ENCODE measurements at places on chromosomes 1 and 21.
A peak's percentile ranks its signal among the peaks of the same experiment; 100 is the strongest.

DNA sequence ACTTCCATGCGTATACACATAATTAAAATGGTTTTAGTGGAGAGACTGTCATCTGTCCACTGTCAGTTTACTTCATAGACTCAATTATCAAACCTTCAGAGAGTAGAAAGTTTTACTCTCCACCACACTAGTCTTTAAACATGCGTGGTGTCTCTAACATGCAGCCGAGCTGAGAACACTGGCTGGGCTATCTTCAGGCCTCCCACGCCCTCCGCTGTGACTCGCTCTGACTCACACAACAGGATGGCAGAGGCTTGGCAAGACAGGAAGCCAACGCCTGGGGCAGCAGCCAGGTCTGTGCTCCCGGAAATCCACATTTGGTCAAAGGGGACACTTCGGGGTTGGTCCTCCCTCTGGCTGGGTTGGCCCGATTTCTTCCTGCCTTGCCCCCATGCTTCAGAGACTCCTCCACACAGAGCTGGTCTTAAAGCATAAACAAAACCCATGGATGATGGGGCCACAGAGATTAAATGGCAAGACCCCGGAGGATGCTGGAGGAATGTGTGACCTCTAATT, 22.7 kb upstream of the IFNGR2 start:
- DNase-seq: peak; percentile 83

- no peak for DNase-seq
These were observed at the start of gene TDRD5 for GRCh38 chr1:179591592-179592580. Gene TDRD5, plus strand, starts transcription at chr1:179591832. Its CDS starts 784 bp downstream, at chr1:179592616.

GRCh38 chr1:1890506-1891348, at the start of gene GNB1:
Gene GNB1, minus strand, starts transcription at chr1:1891087. Its CDS starts 65,634 bp downstream, at chr1:1825453.
- DNase-seq: peak; percentile 77

- DNase-seq: peak; percentile 52
These were observed 61.7 kb downstream of the FCRL5 start for GRCh38 chr1:157490467-157491165.

DNA sequence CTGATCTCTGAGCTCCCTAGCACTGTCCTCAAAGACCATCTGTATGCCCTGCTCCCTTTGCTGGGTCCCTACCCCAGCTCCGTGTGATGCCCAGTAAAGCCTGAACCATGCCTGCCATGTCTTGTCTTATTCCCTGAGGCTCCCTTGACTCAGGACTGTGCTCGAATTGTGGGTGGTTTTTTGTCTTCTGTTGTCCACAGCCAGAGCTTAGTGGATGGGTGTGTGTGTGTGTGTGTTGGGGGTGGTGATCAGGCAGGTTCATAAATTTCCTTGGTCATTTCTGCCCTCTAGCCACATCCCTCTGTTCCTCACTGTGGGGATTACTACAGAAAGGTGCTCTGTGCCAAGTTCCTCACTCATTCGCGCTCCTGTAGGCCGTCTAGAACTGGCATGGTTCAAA, 5.7 kb downstream of the GSTM5 start:
- DNase-seq: no peak

GRCh38 chr1:176801514-176802020, 338.6 kb downstream of the PAPPA2 start:
- no peak for DNase-seq

GRCh38 chr1:47662068-47662467, 224.2 kb downstream of the FOXD2 start:
- DNase-seq: no peak

- DNase-seq: no peak
These were observed 364.5 kb upstream of the DAB1 start for GRCh38 chr1:57788313-57788712.

DNA sequence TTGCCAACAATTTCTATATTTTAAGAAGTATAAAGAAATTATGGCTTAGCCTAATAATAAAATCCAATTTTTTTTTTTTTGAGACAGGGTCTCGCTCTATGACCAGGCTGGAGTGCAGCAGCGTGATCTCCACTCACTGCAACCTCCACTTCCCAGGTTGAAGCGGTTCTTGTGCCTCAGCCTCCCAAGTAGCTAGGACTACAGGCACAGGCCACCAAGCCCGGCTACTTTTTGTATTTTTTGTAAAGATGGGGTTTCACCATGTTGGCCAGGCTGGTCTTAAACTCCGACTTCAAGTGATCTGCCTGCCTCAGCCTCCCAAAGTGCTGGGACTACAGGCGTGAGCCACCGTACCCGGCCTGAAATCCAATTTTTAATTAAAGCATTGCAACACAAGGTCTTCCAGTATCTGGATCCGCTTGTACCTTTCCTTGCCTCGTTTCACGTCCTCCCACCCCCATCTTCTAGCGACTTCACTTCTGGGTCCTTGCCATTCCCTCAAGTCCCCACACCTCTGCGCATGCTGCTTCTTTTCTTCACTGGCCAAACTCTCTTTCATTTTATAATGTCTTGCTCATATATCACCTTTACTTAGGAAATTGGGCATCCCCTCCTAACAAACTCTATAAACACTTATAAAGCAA, 2.3 kb downstream of the FUBP1 start:
- DNase-seq: no peak

- peak; percentile 28 for DNase-seq
These were observed 1.7 kb upstream of the TNFRSF9 start for GRCh38 chr1:7942214-7942921.

- DNase-seq: no peak
These were observed 19.3 kb downstream of the SERTAD4 start for GRCh38 chr1:210251680-210252490.

DNA sequence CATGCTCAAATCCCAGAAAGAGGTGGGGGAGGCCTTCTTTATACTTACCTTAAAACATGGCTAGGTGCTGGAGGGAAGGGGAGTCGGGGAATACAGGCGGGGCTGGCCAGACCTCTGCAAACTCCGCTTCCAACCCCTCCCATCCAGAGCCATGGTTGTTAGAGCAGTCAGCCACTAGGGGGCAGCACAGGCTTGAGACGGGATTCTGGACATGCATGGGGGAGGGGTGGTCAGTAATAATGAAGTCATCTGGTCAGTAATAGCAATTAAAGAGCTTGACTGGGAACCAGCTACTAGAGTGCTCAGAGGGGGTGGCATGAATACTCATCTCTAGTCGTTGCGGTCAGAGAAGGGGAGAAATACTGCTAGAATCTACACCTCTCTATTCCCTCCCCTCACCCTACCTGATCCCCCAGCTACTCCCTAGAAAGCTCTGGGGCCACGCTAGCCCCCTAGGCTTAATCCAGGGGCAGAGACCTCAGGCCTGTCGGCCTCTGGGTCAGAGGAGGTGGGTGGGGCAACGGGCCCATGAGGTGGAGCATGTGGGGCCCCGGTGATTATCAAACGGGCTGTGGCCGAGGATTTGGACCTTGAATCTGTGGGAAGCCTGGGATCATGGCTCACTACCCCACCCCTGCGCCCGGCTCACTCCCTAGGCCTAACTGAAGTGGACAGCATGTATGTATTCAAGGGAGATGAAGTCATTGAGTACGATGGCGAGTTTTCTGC, 2.9 kb downstream of the CASQ1 start:
- DNase-seq: peak; percentile 67

DNA sequence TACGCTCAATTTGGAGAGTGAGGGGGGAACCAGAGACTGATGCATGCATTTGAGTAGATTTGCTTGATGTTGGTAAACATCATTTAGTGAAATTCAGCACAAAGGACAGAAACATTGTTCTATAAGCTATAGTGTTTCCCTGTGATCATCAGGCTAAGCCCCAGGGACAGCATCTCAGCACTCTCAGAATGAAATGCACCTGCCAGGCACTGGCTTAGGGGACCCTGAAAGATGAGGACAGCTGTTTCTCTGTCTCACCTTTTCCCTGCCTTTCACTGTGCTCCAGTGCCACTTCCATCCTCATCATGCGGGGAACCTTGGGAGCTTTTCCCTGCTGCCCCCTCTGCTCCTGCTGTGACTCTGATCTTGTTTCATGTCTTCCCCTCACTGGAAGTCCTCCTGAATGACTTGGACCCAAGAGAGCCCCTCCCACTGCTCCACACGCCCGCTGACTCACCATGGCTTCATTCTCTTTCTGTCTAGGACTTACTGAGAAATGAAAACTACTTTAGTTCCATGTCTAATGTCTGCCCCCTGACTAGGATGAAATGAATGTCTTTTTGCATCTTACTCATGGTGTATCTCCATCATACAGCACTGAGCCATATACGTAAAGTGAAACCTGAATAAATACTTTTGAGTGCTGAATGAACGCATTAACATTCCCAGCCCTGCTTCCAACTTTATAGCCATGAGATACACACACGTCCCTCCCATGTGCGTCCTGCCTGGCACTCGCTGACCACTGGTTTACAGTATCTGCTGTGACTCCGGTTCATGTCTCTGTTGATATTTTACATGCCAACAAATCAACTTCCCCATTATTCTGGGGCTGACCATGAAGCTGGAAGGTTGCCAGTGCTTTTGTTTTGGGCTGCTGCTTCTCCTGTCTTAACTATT, 182.0 kb downstream of the PCP4 start:
- DNase-seq: no peak

GRCh38 chr1:209103092-209103491, 480.4 kb upstream of the CAMK1G start:
- no peak for DNase-seq

DNA sequence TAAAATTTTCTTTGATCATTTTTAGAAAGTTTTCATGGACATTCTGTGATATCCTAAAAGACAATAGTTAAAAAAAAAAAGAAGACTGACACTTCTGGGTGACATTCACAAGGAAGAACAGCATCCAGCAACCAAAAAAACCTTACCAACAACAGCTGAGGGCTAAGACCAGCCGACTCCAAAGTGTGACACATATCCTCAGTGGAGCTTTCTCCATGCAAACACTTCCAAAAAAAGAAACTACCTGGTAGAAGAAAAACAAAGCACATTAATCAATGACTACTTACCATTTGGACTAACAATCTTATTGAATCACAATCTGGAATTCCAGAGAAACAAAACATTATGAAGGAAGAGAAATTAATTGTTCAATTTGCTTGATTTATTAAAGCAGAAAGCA, 88.2 kb downstream of the IARS2 start:
- DNase-seq: no peak

DNA sequence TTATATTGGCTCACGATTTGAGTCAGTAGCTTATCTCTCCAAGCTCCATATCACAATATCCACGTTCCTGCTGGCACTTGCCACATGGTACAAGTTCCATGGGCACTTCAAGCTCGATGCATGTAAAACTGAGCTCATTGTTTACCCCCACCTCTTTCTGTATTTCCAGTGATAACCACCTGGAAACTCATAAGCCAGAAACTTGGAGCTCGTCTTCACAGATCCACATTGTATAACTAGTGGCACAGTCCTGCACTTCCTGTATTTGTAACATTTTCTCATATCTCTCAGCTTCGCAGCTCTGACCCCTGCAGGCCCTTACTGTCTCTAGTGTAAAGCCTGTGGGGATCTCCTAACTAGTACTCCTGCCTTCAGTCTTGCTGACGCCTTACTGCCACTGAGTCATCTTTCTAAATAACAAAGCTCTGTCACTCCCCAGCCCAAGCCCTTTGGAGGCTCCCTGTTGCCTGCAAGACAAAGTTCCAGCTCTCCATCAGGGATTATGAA, 6.5 kb upstream of the C2CD4D start:
- no peak for DNase-seq

GRCh38 chr1:109783436-109783835, 19.7 kb upstream of the EPS8L3 start:
- no peak for DNase-seq

GRCh38 chr1:76961181-76961819, 94.0 kb downstream of the ST6GALNAC5 start:
- DNase-seq: no peak

DNA sequence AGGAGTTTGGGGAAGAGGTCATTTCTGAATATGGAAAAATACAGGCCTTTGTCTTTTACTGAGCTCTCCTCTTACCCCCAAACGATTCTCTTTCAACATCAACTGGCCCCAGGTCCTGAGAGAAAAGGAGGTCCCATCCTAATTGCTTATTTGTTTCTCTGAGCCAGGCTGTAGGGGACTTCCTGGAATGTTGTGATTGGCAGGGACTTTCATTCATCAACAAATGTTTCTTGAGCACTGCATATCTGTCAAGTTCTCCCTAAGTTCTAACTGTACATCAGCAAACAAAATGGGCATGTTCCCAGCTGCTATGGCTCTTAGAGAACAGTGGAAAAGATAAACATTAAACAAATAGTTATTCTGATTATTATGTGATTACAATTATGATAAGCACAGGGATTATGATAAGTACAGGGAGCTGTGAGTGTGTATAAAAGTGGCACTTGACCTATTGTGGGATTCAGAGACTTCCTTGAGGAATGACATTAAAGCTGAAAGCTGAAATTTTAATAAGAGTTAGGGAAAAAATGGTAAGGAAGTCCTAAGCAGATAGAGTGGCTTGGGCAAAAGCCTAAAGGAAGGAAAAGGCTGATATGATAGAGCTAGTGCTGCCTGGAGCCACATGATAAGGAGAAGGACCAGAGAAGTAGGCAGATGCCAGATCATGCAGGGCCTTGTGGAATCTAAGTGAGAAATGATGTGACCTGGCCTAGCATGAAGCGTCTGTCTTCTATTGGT, 11.6 kb downstream of the GPX7 start:
- no peak for DNase-seq

- no peak for DNase-seq
These were observed 200.2 kb downstream of the APP start for GRCh38 chr21:25970254-25970930.

GRCh38 chr1:38463074-38463473, 396.5 kb downstream of the RRAGC start:
- no peak for DNase-seq

GRCh38 chr1:97050506-97050905, 328.9 kb downstream of the PTBP2 start:
- no peak for DNase-seq

DNA sequence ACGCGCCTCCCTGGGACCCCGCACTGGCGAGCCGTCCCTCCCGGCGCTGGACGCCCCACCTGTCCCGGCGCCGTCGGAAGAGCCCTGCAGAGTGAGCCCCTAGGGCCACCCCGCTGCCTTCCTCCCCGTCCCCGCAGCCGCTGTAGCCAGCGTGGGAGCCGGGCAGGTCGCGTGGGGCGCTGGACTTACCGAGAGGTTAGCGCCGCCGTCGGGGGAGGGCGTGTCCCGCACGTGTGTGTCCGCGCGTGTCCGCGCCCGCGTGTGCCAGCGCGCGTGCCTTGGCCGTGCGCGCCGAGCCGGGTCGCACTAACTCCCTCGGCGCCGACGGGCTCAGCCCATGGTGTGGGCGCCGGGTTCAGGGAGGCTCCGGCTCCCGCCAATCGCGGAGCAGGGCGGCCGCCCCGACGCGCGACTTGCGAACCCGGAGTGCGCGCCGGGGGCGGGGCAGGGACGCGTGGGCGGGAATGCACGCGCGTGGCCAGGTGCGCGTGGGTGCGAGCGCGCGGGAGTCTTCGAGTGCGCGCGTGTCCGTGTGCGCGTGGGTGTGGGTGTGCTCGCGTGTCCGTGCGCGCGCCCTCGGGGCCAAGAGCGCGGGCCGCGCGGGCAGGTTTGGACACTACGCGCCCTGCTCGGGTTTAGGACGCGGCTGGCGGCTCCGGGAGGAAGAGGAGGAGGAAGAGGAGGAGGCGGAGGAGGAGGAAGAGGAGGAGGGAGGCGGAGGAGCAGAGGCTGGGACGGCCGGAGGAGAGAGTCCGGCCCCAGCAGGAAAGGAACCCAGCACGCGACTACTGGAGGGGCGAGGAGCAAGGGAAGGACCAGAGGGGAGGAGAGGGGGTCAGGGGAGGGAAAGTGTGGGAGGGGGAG, 145.2 kb upstream of the ETS2 start:
- no peak for DNase-seq
